NCI-H1092 (cell line): ENCODE measurements at places on chromosomes 7 and 10.
A peak's percentile ranks its signal among the peaks of the same experiment; 100 is the strongest.

DNA sequence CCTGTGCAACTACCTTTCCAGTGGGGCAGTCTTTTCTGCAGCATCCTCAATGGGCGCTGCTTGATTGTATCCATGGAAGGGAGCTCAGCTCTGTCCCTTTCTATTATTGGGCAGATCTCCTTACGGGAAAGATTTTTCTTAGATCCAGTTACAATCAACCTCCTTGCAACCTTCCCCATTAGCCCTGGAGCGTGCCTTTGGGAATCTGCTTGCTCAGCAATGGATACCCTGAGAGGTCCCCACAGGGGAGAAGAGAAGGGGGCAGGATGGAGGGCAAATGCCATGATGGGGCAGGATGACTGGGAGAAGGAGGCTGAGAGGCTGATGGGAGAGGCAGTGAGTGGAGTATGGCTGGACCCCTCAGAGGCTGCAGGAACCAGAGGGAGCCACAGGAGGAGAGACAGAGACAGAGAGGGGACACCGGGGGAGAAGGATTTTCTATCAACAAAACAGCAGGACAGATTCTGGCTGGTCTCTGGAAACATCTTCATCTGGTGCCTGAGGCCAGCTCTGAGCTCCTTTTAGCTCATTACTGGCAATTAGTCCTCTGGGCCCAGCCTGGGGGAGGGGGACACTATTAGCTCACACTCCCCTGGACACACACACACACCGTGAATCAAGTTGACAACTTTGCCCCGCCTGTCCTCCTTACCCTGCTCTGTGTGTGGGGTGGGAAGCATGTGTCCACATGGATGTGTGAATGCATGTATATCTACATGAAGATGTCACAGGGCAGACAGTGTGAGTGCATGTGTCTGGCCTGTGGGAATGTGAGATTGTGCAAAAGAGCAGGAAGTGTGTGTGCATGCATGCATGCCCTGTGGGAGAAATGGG lies 80.8 kb upstream of the PAX2 start:
- DNase-seq: no peak

DNA sequence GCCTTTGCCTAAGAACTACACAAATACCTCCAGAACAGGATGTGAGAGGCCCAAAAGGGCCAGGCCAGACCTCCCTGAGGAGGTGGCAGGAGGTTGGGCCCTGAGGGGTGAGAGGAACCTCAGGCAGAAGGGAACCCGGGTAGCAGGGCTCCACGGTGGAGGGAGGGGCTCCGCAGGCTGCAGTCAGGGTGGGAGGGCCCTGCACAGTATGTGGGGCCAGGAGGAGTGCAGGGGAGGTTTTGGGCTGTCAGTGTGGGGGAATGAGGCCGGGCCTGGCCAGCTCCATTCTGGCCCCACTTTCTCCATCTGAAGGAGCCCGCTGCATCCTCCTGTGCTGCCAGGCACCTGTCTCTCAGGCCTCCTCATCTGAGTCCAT lies 25.9 kb downstream of the DNAJB12 start:
- DNase-seq: no peak

- DNase-seq: no peak
These were observed 48.4 kb upstream of the GTF2IRD1 start for GRCh38 chr7:74405191-74405898.

GRCh38 chr10:1396297-1396635 lies 340.1 kb downstream of the WDR37 start:
- no peak for DNase-seq

DNA sequence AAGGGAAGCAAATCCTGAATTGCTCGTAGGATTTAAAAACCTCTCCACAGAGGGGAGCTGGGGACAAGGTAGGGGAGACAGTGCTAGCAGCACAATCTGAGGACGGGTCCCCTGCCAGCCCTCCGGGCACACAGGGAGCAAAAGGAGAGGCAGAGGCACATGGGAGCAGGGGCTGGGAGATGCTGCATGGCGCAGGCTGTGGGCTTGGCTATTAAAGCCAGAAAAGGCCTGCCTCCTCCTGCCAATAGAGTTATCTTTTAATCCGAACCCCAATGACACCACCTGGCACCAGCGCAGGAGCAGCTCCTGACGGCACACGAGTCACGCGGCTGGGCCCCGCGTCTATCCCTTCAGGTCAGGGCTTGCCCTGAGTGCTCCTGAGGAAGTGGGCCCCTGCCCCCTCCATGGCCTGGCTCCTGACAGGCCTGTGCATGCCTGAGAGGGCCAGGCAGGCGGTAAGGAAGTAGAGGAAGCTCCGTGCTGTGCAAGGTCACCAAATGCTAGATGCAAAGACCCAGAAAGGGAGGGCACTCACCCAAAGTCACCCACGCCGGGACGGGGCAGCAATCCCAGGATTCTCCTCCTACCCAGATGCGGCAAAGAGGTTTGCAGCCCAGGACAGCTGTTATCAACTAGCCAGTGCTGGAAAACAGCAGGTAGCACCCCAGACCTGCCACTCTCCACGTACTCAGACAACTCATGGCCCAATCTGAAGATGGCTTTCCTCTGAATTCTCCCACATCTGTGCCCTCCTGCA lies 28.1 kb downstream of the DLG5 start:
- no peak for DNase-seq

GRCh38 chr7:108147031-108147563 lies 16.9 kb upstream of the LAMB4 start:
- peak; percentile 82 for DNase-seq

DNA sequence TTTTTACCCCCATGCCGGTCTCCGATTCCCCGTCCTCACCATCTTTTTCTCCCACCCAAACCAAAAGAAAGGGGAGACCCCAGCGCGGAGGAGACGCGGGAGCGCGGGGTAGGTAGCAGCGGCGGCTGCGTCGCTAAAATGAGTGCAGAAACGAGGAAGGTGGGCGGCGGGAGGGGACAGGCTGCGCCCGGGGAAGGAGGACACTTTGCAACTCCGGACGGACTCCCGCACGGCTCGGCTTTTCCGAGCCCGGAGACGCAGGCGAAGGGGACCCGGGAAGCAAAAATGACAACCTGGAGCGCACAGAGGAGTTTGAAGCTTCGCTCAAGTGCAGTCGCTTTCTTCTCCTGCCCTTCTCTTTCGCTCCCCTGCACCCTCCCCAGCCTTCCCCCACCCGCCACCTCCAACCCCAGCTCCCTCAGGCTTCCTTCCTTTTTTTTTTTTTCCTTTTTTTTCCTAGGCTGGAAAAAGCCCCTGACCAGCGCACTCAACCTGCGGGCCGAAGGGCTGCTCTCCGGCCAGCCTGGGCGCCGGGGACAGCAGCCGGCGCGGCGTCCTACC lies 453 bp downstream of the SFMBT2 start:
- DNase-seq: peak; percentile 19

DNA sequence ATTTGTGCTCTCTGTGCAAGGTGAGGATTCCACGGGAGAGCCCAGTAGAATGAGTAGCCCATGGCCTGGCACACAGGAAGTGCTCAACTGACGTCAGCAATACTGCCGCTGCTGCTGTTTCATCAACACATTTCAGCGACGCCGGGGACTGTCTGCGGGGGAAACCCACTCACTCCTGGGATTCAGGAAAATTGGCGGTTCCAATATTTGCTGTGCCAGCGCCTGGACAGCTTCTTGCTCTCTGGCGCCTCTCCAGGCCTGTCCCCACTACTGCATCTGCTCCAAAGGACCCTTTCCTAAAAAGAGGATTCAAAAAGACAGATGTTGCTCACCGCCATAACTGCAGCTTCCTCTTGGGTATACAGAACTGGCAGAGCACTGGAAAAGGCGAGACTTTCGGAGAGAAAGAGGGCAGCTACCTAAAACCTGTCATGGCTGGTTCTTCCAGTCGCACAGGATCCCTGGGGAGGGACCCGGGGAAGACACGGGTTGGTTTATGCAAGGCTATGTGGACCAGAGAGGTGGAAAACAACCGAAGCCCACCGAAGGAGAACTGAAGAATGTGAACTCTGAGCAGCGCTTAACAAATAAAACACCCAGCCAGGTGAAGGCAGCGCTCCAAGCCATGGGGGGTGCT lies 39.7 kb upstream of the ENO4 start:
- DNase-seq: no peak

DNA sequence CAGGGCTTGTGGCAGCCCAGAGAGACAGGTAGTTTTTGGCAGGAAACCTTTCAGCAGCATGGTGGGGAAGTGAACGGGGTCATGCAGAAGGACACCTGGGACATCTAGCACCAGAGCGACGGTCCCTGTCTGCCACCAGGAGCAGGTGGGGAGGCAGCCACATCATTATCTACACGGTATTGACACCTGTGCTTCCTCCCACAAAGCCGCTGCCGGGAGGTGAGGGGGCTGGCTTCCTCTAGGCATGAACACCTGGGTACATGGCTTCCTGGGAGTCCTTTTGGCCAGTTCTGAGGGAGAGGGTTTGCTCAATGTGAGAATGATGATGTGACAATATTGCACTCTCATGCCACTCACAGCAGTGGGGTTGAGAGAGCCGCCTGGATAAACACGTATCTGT lies 275.2 kb downstream of the ACTR3B start:
- DNase-seq: no peak

- DNase-seq: no peak
These were observed 15.3 kb downstream of the ST7 start for GRCh38 chr7:116968631-116969030.

DNA sequence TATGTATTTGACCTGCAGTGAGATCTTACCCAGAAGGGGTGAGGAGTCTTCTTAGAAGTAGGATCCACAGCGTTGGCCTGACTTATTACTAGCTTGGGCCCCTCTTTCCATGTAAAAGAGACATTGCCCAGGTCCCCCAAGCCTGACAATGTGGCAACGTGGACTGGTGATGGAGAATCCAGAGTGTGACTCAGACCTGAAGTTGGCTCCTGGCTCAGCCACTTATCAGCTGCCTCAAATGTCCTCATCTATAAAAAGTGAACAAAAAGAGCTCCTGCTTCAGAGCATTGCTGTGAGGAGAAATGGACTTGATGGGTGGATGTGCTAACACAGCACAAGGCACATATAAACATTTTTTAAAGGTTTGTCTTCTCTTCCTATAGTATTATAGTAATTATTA lies 35.4 kb upstream of the TECTB start:
- DNase-seq: no peak

- no peak for DNase-seq
These were observed 6.7 kb downstream of the KCP start for GRCh38 chr7:128903621-128904361.

DNA sequence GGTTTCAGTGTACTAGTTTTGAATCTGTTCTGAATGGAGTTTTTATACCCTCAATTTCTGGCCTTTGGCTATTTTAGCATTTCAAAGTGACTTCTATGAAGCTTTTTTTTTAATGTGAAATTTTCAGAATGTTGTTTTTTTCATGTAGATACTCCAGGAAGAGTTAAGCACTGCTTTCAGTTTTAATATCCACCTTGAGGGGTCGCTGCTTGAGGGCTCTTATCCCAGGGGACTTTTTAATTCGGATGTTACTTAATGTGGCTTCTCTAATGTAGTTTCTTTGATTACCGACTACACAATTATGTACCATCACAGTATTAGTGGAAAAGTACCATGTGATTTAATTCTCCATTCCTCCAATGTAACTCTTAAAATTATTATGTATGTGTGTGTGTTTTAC lies 5.2 kb downstream of the IFIT5 start:
- no peak for DNase-seq

GRCh38 chr10:125137601-125138438 lies 22.5 kb downstream of the CTBP2 start:
- DNase-seq: peak; percentile 77

DNA sequence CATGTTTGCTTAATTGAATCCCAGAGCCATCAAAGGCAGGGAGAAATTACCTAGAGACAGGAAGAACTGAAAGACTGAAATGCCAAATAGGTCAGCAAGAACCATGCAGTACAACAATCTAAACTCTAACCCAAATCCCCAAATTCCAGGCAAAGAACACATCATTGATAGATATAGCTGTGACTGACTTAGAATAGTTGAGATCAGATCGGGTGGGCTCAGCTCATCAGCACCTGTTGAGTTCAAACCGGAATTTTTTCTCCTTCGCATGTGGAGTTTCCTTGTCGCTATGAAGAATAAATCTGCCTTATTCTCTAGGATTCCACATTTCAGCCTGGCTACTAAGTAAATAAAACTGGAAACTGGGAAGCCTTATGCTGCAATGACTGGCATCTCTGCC lies 1.4 kb downstream of the ANKMY2 start:
- no peak for DNase-seq

- no peak for DNase-seq
These were observed 91.6 kb downstream of the RAB11FIP2 start for GRCh38 chr10:117955176-117955575.

DNA sequence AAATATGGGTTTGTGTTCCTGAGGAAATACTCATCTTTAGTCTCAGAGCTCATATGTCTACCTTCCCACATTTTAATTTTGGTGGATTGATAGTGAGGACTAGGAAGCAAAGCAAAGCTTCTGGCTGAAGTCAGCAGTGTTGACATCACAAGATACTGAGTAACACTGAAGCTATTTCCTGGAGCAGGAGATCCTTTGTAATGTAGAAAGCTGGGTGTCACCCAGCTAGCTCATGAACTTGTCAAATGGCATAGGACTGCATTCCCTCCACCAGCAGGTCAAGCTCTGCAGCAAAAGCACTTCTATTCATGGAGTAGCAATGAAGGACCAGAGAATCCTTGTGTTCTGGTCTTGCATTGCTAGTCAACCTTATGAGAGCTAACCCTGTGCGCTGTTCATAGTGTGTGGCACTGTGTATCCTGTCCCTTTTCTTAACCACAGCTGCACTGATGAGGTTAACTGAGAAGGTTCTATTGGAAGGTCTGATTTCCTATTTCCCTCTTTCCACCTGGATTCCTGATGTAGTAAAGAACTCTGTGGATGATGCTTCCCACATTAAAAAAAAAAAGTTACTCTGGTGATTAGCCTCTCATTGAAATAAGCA lies 94.8 kb upstream of the ZNF804B start:
- no peak for DNase-seq

- DNase-seq: no peak
These were observed 141.9 kb downstream of the ELFN1 start for GRCh38 chr7:1811850-1812508.

- no peak for DNase-seq
These were observed 18.7 kb upstream of the FOXK1 start for GRCh38 chr7:4663239-4664018.

DNA sequence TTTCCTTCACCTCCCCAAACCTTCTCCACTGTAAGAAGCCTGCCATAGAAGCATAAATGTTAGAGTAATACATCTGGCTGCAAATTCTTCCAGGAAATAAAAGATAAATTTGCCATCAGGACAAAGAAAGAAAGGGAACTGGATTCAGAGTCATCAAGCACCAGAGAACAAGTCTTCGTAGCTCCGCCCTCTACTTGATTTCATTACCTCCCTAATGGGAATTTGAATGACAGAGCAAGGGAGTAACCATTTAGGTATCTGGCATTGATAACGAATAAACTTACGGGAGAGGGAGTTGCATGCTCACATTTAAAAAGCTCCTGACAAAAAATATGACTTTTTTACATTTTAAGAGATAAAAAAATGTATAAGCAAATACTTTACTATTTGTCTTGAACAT lies 263.4 kb downstream of the NEBL start:
- DNase-seq: no peak

GRCh38 chr10:34590793-34591192 lies 224.3 kb downstream of the PARD3 start:
- DNase-seq: no peak

- DNase-seq: no peak
These were observed 1.9 kb upstream of the CYP2C8 start for GRCh38 chr10:95071107-95071660.
